Activated T-helper 9 cell treated with anti-CD3 and anti-CD28 coated beads, Interleukin-2, amount 50 U/mL, for 16 hours (primary cell): ENCODE measurements at places on chromosomes 7 and 10.

GRCh38 chr7:116584721-116585120, 59.9 kb downstream of the CAV1 start:
- DNase-seq: no peak

- no peak for DNase-seq
These were observed 28.5 kb upstream of the SH2B2 start for GRCh38 chr7:102258073-102258748.

- DNase-seq: no peak
These were observed 14.4 kb downstream of the SNX10 start for GRCh38 chr7:26305869-26306665.

GRCh38 chr10:60170250-60170649, 219.4 kb downstream of the ANK3 start:
- no peak for DNase-seq

DNA sequence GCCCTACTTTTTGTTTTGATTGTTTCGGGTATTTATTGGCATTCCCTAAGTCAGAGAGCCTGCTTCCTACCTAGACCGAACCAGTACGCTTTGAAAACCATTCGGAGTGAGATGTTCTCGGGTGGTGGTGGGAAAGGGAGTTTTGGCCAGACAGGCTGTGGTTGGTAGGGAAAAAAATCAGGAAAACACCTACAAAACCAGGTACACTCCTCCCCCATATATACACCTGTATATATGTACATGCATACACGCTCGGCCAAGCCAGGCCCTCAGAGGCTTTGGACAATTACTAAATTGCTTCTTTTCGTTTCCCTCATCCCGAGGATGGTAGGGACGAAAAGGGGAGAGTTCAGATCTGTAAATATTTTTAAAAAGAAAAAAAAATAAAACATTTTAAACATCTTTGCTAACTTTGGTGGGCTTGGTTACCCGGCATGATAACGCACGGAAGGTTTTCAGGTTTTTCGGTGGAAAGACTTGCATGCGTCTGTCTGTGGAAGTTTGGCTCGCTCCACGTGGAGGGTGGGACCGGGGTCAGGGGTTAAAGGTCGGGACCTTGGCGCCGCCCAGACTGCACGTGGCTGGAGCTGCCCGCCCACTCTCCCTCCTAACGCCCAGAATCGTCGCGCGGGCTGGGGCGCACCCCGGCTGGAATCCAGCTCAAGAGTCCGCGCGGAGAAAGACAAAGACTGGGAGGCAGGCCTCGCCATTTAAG, 2.5 kb downstream of the HMX2 start:
- no peak for DNase-seq

GRCh38 chr7:120550494-120551048, 277.6 kb downstream of the KCND2 start:
- no peak for DNase-seq

DNA sequence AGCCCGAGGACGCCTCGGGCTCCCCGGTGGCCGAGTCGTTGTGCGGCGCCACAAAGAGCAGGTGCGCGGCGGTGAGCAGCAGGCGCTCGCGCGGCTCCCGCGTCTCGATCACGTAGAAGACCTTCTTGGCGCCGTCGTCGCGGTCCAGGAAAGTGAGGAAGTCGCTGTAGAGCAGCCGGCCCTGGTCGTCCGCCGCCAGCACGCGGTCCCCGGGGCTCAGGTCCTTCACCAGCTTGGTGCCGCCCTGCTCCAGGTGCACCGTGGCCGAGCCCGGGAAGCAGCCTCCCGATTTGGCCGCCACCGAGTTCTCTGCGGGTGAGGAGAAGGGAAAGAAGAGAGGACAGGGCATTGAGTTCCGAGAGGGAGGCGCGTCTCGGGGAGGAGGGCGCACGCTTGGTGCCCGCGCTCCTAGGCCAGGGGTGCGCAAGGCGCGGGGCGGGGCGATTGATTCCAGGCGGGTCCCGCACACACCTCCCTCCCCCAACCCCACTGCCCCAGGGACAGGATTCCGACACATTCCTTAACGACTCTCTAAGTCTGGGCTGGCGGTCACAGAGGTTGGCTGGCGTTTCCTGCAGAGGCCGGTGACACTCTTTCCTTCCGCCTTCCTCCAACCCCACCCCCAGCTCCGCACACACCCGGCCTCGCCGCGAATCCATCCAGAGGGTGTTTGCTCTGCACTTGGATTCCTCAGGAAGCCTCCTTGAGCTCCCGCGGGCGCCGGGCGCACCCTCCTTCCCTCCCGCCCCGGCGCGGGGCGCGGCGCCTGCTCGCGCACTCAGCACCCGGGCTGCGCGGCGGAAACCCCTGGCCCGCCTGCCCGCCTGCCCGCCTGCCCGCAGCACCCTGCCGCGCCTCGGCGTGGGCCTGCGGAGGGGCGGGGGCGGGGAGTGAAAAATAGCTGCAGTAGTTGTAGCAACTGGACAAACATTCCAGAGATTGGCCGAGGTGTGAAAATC, 8.6 kb downstream of the SHH start:
- DNase-seq: no peak

DNA sequence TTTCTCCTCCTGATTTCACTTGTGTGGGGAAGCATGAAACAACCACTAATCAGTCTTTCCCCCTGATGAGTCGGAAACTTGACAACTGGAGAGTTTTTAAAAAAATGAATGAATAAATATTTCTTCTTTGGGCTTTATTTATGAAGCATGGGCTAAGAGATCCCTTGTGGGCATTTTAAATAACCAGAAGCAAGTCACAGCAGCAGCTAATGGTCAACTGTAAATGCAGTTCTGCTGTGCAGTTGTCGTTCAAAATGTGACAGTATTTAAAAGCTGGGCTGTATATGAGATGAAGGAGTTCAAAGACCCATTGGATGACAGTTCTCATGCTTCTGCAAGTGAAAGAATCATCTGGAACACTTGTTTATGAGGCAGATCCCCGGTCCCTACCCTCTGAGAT, 54.1 kb downstream of the STEAP1B start:
- no peak for DNase-seq

DNA sequence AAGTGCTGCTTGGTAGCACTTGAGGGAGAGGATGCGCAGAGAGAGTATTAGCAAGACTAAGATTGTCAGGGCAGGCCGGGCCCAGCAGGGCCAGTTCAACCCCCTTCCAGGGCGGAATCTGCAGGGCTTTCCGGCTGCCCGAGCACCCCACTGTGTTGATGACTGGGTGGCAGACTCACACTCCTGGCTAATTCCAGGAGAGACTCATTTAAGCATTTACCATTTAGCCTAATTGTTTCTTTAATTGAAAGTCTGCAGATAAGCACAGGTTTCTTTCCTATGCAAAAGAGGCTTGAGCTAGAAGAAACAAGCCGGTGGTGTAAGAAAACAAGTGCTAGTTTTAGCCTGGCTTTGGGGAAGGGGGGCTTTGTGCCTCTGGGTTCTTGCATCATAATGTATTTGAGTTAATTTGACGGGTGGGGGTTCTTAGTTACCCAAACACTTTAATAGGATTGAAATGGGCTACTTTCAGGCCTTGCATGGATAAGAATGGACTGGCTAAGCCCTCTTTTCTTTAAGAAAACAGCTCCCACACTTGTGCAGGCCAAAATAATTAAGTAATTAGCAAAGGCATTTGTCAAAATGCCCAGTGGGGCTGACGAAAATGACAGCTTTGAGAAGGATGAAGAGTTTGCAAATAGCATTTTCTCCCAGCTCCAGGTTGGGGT, 201.3 kb downstream of the MYOF start:
- no peak for DNase-seq

DNA sequence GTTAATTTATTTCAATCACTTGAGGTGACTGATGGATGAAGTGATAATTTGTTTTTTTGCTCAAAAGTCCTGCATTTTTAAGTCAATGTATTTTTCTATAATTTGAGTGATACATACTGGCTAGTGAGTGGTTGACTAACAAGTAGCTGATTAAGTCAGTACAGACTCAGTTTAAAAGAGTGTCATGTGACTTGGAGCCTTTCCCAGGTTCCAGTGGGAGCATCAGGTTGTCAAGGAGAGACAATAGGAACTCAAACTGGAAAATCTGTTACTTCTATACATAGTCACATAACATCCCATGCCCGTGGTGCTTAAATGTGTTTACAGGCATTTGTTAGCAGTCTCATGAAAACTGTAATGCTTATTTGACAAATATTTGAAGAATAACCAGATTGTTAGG, 154.7 kb downstream of the ANK3 start:
- DNase-seq: no peak

GRCh38 chr10:5987747-5988146, 10.4 kb upstream of the IL15RA start:
- DNase-seq: no peak

DNA sequence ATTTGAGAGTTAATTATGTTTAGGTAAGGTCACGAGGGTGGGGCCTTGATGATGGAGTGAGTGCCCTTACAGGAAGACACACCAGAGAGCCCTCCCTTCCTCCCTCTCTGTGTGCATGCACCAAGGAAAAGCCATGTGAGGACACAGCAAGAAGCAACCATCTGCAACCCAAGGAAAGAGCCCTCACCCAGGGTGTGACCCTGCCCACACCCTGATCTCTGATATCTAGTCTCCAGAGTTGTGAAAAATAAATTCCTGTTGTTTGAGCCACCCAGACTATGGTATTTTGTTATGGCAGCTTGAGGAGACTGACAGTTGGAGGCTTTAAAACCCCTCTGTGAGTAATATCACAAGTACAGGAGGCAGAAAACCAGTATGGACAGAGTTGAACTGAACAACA, 15.0 kb upstream of the MCM10 start:
- no peak for DNase-seq
